ENCODE measurements at places on chromosomes 13 and 19.

DNA sequence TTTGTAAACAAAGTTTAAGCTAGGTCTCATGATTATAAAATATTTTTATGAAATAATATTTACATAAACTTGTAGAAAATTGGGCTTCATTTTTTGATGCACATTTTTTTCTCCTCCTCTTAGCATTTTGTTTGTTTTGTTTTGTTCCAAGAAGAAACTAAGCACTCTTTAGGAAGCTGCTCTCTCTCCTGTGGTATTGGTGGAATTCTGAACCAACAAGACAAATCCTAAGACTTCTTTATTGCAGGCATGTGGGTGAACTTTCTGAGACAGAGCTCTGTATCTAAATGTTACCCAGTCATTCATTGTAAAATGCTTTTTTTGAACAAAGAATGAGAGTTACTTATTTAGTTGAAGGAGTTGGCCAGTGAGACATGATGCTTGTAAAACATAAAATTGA lies 39.3 kb downstream of the LMO7 start:
- no peak for DNase-seq

- DNase-seq = no peak
Measured at GRCh38 chr13:74569251-74569650, 435.0 kb upstream of the KLF12 start.

DNA sequence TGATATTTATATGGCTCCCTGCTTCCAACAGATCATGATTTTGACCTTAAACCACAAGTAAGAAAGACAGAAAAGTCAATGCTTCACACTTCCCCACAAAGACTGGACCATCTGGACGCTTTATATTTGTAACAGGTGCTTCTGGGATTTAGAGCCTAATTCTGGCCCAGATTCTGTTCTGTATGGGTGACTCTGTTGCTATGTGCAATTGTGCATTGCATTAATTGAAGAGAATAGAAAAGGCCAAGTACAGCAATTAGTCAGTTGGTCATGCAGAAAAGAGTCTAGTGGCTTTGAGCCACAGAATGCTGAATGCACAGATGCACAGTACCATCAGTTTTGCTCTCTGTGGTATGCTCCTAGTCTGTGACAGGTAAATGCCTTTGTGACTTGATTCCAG lies 657.4 kb upstream of the ATXN8OS start:
- DNase-seq = no peak

DNA sequence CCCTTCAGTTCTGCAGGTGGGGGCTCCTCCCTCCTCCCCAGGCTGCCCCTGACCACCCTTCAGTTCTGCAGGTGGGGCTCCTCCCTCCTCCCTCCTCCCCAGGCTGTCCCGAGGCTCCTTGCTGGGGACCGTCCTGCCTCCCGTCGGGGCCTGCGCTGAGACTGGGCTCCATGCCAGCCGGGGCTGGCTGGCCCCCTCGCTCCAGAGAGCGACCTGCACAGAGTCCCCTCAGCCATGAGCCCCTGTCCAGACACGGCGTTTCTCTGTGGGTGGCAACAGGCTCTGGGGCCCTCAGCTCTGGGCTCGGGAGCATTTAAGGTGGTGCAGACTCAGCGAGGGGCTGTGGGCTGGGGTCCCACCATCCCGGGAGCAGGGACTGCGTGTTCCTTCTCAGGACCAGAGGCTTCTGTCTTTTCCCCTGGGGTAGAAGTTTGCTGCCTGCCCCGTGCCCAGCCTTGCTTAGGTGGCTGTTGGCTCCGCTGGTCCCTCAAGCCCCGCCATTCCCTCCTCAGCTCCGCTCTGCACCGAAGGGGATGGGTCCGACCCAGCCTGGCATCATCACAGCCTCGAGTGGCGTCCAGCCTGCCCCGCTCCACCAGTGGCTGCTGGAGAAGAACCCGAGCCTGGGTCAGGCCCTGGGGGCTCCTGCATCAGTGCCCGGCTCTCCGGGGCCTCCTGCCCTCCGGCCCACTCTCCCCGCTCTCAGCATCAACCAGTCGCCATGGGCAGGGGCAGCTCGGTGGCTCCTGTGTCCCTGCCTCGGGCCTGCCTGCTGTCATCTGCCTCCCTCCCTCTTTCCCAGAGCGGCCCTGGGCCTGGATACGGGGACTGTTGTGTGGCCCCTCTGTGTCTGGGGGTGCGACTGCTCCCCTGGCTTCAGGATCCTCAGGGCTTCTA lies 27.6 kb downstream of the CSNK1G2 start:
- DNase-seq = no peak

GRCh38 chr13:50635504-50635903 lies 208.0 kb downstream of the DLEU7 start:
- no peak for DNase-seq

- no peak for DNase-seq
Measured at GRCh38 chr19:1288833-1289685, 3.4 kb downstream of the EFNA2 start.

GRCh38 chr13:41944229-41944628 lies 16.7 kb downstream of the VWA8 start:
- DNase-seq = no peak

- no peak for DNase-seq
Measured at GRCh38 chr13:110760611-110761010, 47.1 kb downstream of the ING1 start.

All from stimulated activated CD4-positive, alpha-beta T cell treated with anti-CD3 and anti-CD28 coated beads, TNF-alpha, amount 100 ng/mL, for 4 hours (primary cell).